ENCODE measurements at places on chromosomes 2 and 18. TPM values are rescaled to one million over a fixed set of nuclear protein-coding genes. Genes with fewer than 3 reads are reported as not detected.

Gene BARD1
- 16.7 TPM for total RNA-seq

- DNase-seq: no peak
Measured at GRCh38 chr2:31235504-31235902, 1.6 kb downstream of the EHD3 start.

Gene MYO3B
- total RNA-seq: not detected

Gene TGFA
- 0.64 TPM for total RNA-seq

DNA sequence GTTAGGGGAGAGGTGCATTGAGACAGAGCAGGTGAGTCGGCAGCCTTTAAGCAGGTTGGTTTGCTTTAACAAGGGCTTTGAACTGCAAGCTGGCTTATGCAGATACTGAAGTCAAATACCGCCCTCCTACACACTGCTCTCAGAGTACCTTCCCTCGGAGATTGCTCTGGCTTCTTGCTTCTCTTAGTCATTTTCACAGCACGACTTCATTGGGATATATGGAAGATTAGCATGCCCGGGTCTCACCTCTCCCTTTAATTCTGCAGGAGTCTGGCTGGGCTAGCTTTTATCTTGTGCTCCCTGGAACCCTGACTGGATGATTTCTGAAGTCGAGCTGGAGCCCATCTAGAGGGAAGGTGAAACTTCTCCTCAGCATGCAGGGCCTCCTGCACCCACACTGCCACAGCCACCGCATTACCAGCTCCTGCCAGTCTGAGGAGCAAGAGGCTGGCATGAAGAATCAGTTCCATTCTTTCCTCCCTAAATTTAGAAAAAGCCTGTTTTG lies 395.5 kb upstream of the HNRNPA3 start:
- DNase-seq: no peak

GRCh38 chr2:2291500-2292260 lies 39.4 kb downstream of the MYT1L start:
- DNase-seq: no peak

Gene SMYD1
- total RNA-seq: not detected

DNA sequence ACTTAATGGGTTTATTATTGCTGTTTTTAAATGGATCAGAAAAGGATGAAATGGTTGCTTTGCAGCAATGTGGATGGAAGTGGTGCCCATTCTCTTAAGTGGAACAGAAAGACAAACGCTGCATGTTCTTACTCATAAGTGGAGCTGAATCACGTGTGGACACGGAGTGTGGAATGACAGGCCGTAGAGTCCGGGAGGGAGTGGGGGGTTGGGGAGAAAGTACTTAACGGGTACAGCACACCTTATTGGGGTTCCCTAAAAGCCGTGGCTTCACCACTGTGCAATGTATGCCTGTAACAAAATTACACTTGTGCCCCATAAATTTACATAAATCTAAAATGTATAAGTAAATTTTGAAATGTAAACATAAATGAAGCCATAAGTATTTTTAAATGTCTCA lies 64.0 kb upstream of the CTDP1 start:
- DNase-seq: no peak

Gene NEB
- 1.4 TPM for total RNA-seq

Gene CAVIN2
- 121 TPM for total RNA-seq

Gene SKOR2
- not detected for total RNA-seq

Gene SKA1
- 58.7 TPM for total RNA-seq

GRCh38 chr18:37565977-37566478 lies 430 bp upstream of the CELF4 start:
- peak; percentile 22 for DNase-seq

Gene NT5C1B
- total RNA-seq: not detected

GRCh38 chr2:64295326-64296139 lies 151.3 kb upstream of the PELI1 start:
- DNase-seq: no peak

Gene ABI2
- total RNA-seq: 52.6 TPM

- DNase-seq: no peak
Measured at GRCh38 chr18:46565256-46565655, 91.8 kb downstream of the LOXHD1 start.

- DNase-seq: peak; percentile 97
Measured at GRCh38 chr2:118088051-118089024, at the start of gene INSIG2. INSIG2 (plus strand) TSS chr2:118088471; CDS start chr2:118096557, 8,086 bp downstream.

DNA sequence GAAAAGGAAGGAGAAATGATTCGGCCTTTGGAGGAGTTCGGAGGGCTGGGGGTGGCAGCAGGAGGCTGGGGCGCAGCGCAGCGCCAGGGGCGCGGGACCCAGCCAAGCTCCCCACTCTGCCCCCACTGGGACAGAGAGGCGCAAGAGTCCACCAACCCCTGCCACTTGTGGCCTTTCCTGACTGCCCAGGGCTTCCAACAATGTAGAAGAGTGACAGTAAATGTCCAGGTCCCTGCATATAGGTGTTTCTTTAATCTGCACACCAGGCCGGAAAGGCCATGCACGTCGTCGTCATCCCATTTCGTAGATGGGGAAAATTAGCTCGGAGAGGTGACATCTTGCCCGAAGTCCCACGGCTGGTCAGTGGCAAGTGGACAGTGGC lies 96.6 kb downstream of the INHBB start:
- DNase-seq: no peak

- DNase-seq: no peak
Measured at GRCh38 chr2:216281876-216282275, 90.4 kb downstream of the MARCHF4 start.

DNA sequence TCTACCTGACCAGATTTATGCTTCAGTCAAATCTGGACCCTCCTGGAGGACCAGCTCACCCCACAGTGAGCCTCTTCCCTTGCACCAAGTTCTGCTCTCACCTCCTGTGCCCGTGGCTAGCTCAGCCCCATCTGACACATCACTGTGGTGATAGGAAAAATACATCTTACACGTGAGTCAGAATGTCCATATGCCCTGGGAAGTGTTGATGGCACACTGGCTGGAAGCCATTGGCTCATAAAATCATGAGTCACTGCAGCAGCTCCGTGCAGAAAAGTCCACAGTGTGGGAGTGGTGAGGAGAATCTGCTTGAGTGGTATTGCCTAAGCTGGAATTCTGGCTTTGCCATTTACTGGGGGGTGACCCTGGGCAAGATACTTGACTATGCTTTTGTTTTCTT lies 42.6 kb upstream of the RAPGEF4 start:
- peak; percentile 96 for DNase-seq

Gene LHCGR
- 0.40 TPM for total RNA-seq

Gene SERPINB2
- 100 TPM for total RNA-seq

GRCh38 chr18:5309888-5310470 lies 14.5 kb upstream of the ZBTB14 start:
- peak; percentile 22 for DNase-seq

- DNase-seq: no peak
Measured at GRCh38 chr18:9792565-9793245, 84.6 kb downstream of the RAB31 start.

- DNase-seq: no peak
Measured at GRCh38 chr2:164593541-164593940, 27.7 kb downstream of the GRB14 start.

- DNase-seq: no peak
Measured at GRCh38 chr2:44186810-44187209, 18.1 kb downstream of the PPM1B start.

- no peak for DNase-seq
Measured at GRCh38 chr2:133418671-133419070, 149.6 kb downstream of the NCKAP5 start.

Data from NCI-H460 (cell line).